ENCODE measurements at places on chromosomes 16 and 17. TPM values are rescaled to one million over a fixed set of nuclear protein-coding genes. Genes with fewer than 3 reads are reported as not detected.
A peak's percentile ranks its signal among the peaks of the same experiment; 100 is the strongest.

The KRT36 gene
- total RNA-seq: not detected

The ZNF205 gene
- total RNA-seq: not detected

The FBXW10 gene
- total RNA-seq: not detected

The SDR42E1 gene
- total RNA-seq: 11.5 TPM

DNA sequence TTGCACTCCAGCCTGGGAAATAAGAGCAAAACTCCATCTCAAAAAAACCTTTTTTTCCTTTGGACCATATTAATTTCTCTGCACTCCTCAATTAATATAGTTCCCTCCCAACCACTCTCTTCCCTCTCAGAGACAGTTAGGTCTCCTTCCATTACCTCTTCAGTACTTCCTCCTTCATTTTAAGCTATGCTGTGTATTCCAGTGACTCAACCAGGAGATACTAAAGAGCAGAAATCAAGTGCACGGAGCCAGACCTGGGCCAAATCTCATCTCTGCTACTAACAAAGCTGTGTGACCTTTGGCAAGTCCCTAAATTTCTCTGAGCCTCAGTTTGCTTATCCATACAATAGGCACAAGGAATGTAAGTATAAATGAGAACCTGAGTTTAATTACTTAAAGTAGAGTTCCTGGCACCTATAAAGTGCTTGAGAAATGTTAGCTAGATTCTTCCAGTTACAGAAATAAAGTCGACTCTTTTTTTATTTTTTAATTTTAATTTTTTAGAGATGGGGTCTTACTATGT lies 8.5 kb downstream of the PECAM1 start:
- no peak overlapping the region for H3K27ac ChIP-seq
- H3K4me1 ChIP-seq: peaks cover 16% of the 10 kb centered on the region
- DNase-seq: no peak
- peaks cover 3% of the 10 kb centered on the region for H3K36me3 ChIP-seq
- no peak overlapping the region for H3K4me3 ChIP-seq

DNA sequence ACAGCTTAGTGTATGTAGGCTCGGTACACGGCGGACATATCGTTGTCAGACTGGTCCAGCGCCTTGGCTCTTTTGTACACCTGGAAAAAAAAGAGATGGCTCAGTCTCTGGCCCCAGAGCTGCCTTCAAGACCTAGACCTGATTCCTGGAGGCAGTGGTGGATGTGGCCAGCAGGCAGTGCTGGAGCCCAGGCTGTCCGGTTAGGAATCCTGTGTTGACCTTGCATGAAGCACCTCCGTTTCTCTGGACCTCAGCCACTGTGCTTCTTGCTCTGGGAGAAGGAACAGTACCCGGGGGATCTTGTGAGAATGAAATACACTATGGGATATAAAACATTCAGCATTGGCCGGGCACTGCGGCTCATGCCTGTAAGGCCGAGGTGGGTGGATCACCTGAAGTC lies 2.8 kb upstream of the ROGDI start:
- H3K4me3 ChIP-seq: no peak overlapping the region
- peaks cover 23% of the 10 kb centered on the region for H3K4me1 ChIP-seq
- H3K27ac ChIP-seq: no peak overlapping the region

DNA sequence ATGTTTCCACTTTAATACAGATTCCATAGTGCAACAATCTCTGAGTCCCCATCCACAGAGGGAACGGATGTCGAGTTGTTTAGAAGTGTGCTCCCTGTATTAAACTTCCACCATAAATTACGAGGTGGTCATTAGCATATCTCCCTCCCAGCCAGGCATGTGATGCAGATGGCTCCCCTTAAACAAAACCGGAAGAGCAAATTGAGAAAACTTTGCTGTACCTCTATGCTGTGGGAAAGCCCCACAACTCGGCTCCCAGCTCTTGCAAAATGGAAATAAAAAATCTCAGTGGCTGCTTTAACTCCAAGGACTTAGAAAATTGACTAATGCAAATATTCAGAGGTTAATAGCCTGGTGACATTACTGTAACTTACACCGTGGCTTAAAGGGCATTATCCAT lies 290.9 kb downstream of the MAF start:
- no peaks in the 10 kb centered on the region for H3K36me3 ChIP-seq
- DNase-seq: no peak
- H3K4me1 ChIP-seq: no peaks in the 10 kb centered on the region
- no peak overlapping the region for H3K27ac ChIP-seq
- no peak overlapping the region for H3K4me3 ChIP-seq

DNA sequence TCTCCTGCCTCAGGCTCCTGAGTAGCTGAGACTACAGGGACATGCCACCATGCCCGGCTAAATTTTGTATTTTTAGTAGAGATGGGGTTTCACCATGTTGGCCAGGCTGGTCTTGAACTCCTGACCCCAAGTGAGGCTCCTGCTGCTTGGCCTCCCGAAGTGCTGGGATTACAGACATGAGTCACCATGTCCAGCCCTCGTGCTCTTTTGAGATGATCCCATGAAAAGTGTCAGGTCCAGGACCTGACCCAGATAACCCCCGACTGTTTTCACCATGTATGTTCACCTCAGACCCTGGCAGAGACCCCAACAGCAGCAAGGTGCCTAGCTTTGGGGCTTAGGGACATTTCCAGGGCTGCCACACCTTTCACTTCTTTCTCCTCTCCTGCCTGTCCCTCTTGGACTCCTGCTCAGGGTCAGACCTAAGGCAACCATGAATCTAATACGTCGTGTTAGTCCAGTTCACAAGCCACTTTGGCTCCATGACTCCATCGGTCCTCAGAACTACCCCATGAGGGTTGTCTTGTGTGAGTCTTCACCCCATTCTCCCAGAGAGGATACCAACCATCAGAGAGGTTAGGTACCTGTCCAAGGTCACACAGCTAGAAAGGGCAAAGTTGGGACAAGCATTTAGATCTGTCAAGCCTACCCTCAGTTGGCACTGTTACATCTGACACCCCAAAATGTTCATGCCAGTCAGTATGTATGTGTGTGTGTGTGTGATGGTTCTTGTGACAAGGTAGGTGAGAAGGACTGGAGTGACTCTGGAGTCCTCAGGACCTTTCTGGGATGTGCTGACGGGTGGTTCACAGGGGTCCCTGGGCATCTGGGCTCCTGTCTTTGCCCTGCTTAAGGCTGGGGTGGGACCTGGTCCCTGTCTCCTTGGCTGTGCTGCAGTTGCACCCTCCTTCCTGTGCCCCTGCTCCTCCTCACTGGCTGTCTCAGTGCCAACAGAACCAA lies 23.1 kb upstream of the MAP3K14 start:
- no peak for DNase-seq
- no peaks in the 10 kb centered on the region for H3K27me3 ChIP-seq
- H3K36me3 ChIP-seq: no peaks in the 10 kb centered on the region
- no peak overlapping the region for H3K27ac ChIP-seq

- peak; percentile 63 for DNase-seq
- H3K27ac ChIP-seq: no peak overlapping the region
- H3K36me3 ChIP-seq: no peaks in the 10 kb centered on the region
- H3K4me1 ChIP-seq: no peaks in the 10 kb centered on the region
- no peaks in the 10 kb centered on the region for H3K27me3 ChIP-seq
These were observed 33.5 kb upstream of the BCO1 start for GRCh38 chr16:81204798-81205680.

- DNase-seq: no peak
- peaks cover 38% of the 10 kb centered on the region for H3K4me1 ChIP-seq
- peak overlapping the region; percentile 34 for H3K4me3 ChIP-seq
- peaks cover 44% of the 10 kb centered on the region for H3K27me3 ChIP-seq
- peaks cover 20% of the 10 kb centered on the region for H3K36me3 ChIP-seq
These were observed 466 bp upstream of the HSF4 start for GRCh38 chr16:67163999-67164558.

DNA sequence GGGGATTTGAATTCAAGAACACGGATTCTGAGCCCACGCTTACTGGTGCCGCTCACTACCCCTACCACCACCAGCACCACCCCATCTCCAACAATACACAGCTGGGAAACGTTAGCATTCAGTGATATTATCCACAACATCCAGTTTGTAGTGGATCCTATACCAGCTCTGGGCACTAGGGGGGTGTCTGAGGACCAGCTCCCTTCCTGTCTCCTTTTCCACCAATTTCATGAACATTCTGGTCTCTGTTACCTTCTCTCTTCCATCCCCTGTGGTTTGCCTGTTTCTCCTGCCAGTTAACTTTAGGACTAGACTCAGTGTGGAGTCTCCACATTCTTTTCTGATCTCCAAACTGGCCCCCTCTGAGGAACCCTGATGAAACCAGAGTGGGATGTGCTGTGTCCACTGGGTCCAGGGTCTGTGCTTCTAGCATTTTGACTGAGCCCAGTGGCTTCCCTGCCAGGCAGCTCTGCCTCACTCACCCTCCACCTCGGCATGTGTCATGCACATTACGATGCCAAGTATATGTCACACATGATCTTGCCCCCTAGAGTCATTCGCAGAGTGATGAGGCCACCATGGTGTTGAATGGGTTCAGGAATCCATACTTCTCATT lies 187.0 kb upstream of the CDH13 start:
- no peaks in the 10 kb centered on the region for H3K4me1 ChIP-seq
- no peak overlapping the region for H3K4me3 ChIP-seq
- H3K27ac ChIP-seq: no peak overlapping the region
- H3K36me3 ChIP-seq: no peaks in the 10 kb centered on the region
- DNase-seq: no peak

DNA sequence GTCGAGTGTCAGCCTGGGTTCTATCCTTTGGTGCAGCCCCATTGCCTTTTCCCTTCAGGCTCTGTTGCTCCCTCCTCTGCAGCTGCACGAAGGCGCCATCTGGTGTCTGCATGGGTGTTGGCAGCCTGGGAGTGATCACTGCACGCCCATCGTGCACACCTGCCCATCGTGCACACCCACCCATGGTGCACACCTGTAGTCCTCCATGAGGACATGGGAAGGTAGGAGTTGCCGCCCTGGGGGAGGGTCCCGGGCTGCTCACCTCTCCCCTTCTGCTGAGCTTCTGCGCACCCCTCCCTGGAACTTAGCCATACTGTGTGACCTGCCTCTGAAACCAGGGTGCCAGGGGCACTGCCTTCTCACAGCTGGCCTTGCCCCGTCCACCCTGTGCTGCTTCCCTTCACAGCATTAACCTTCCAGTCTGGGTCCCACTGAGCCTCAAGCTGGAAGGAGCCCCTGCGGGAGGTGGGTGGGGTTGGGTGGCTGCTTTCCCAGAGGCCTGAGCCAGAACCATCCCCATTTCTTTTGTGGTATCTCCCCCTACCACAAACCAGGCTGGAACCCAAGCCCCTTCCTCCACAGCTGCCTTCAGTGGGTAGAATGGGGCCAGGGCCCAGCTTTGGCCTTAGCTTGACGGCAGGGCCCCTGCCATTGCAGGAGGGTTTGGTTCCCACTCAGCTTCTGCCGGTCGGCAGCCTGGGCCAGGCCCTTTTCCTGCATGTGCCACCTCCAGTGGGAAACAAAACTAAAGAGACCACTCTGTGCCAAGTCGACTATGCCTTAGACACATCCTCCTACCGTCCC lies 2.9 kb downstream of the CTRL start:
- peaks cover 2% of the 10 kb centered on the region for H3K4me1 ChIP-seq
- no peak overlapping the region for H3K4me3 ChIP-seq
- H3K36me3 ChIP-seq: peaks cover 20% of the 10 kb centered on the region
- H3K27me3 ChIP-seq: no peaks in the 10 kb centered on the region

GRCh38 chr16:73275024-73275423 lies 227.1 kb upstream of the ZFHX3 start:
- no peak for DNase-seq
- H3K27me3 ChIP-seq: no peaks in the 10 kb centered on the region
- no peaks in the 10 kb centered on the region for H3K36me3 ChIP-seq

DNA sequence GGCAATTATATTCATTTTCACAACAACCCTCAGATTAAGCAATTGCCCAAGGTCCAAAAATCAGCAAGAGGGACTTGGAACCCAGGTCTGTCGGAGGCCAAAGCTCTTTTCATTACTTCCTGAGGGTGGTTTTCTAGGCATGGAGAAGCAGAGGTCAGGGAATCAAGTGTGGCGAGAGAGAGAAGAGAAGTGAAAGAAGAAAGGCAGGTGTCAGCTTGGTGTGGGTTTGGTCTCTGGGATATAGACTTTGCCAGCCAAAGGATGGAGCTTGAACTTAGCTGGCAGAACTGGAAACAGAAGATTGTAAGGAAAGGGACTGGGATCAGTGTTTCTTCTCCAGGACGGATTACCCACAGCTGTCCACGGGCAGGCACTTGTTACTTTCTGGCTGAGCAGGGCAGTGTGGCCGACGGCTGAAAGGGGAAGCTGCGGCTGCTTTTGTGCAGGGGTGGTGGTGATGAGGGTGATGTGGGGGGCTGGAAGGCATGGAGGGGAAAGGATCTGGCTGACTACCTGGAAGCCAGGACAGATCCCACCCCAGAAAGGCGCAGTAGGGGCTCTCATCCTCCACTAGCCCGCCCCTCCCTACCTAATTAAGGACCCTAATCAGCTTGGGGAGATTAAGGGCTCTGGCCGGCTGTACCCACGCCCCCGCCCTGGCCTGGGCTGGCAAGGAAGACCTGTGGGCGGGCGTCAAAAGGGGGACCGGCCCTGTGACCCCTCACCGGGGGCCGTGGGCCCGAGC lies at the start of gene GUCY2D:
GUCY2D (plus strand) TSS at position 640 of the 745 bp plus-strand sequence. CDS start 433 bp downstream, outside the sequence.
- H3K4me1 ChIP-seq: peaks cover 8% of the 10 kb centered on the region
- H3K36me3 ChIP-seq: no peaks in the 10 kb centered on the region
- H3K27ac ChIP-seq: peak within 1 kb of the TSS; percentile 20
- peaks cover 52% of the 10 kb centered on the region for H3K27me3 ChIP-seq
- H3K4me3 ChIP-seq: no peak within 1 kb of the TSS

All from activated CD4-positive, alpha-beta T cell treated with anti-CD3 and anti-CD28 coated beads, Interleukin-2, amount 10 ng/mL, durations not matched to agents 7 days and 5 days (primary cell).